ENCODE measurements at places on chromosomes 7 and 10.

DNA sequence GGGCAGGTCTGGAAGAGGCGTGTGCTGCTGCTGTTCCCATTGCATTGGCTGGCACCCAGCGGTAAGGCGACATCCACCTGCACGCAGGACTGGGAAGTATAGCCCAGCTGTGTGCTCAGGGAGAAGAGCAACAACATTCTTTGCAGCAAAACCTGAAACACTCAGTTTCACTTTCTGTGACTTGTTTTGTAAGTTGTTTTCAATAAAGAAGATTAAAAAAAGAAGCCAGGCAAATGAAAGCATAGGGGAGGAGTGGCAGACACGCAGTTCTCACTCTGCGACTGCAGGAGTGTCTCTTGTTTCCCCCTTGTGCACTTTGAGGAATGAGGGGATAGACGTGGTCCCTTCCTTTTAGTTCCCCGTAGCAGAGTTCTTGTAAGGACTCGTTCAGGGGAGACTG is 5.8 kb downstream of the FBH1 start:
- no peak for DNase-seq

GRCh38 chr10:63699785-63700613 is 178.8 kb downstream of the REEP3 start:
- no peak for DNase-seq

GRCh38 chr10:63155388-63156020 is 22.4 kb downstream of the NRBF2 start:
- no peak for DNase-seq

GRCh38 chr7:115477193-115477651 is 553.3 kb downstream of the TFEC start:
- DNase-seq, result no peak

DNA sequence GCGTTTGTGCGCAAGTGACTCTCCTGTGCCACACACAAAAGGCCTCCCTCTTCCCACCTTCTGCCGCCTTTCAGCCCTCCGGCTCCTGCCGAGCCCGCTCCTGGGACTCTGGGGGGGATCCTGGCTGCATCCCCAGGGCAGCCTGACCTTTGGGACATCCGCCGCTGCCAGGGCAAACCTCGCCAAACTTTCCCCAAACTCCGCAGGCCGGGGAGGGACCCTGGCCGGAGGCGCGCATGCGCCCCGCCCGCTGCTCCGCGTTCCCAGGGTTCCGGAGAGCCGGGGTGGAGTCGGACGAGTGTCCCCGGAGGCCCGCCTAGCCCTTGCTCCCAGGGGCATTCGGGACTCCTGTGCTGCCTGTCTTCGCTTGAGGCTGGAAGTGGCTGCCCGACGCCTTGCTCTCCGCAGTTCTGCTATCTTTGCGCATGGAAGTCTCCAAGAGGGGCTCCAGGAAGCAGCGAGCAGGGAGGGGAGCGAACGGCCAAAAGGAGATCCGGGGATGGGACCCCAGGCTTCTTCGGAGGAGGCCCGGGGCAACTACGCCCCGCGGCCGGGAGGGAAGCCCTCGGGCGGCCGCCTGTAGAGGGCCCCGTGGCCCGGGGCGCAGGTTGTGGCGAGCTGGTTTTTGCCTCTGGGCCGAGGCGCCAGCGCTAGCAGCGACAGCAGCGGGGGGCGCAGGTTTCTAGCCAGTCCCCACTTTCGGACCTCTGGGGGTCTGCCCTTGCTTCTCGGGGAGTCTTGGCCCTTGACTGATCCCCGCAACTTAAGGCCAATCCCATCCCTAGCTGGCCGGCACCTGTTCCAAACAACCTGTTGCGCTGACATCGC is 7.0 kb downstream of the PTF1A start:
- no peak for DNase-seq

DNA sequence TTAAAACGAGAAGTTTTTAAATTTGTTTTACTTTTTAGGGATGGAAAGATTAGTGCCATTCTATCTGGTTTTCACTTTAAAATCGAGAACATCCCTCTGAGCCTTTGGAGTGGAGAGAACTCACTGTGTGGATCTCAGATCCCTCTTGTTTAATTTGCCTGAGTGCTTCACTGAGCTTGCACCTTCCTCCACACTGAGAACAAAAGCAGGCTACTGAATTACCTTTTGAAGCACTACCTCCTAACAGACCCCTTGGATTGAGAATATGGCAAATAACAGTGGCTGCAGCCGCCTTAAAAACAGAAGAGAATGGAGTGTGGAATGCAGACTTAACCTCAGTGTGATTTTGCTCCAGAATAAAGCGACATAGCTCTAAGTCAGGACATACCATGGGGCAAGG is 204.7 kb downstream of the CNTNAP2 start:
- no peak for DNase-seq

DNA sequence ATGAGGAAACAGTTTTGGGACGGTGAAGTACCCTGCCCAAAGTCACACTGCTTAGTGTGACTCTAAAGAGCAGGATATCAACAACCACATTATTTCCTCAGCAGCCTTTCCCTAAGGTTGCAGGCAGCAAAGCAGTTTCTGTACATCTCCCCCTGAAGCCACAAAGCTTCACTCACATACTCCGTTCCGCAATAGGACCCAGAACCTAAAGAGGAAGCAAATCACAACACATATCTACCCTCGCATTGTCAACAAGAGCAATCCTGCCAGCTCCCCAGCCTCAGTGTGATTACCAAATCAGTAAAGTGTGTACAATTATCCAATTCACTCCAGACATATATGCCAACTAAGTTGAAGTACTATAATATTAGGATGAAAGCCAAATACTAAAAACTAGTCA is 30.8 kb downstream of the VAX1 start:
- DNase-seq, result no peak

DNA sequence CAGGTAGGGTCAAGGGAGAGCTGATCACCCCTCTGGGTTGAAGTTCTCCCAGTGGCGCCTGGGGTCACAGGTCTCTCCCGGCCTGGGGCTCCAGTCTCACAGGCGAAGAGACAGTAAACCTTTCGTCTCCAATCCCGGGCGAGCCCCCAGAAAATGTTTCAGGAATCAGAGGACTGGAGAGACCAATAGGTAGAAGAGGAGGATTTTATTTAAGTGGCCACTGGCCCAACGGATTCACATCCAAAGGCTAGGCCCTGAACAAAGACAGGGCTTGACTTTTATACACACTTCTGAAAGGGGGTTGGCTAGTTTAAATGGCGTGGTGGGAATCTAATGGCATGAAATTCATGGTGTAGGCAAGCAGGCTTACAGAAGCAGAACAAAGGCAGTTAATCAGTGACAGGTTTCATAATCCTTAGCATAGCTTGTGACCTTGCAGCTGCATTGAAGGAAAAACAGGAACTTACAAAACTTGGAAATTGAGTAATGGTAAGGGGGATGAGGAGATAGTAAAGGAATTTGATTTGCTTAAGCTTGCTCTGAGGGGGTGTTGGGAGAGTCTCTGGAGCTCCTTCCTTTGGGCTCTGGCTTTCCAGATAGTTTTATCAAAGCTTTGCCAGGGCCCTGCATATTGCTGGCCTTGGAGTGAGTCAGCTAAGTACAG is 105.5 kb downstream of the TRIM24 start:
- peak; percentile 9 for DNase-seq

DNA sequence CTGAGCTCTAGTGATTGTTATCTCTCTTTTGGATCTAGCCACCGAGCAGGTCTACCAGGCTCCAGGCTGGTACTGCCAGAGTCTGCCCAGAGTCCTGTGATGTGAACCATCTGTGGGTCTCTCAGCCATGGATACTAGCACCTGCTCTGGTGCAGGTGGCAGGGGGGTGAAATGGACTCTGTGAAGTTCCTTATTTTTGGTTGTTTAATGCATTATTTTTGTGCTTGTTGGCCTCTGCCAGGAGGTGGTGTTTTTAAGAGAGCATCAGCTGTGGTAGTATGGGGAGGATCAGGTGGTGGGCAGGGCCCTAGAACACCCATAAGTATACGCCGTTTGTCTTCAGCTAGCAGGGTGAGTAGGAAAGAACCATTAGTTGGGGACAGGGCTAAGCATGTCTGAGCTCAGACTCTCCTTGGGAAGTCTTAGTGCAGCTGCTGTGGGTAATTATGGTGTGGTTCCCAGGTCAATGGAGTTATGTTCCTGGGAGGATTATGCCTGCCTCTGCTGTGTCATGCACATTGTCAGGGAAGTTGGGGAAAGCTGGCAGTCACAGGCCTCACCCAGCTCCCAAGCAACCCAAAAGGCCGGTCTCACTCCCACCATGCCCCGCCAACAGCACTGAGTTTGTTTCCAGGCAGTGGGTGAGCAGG is 81.8 kb downstream of the NPSR1 start:
- DNase-seq, result no peak
